ENCODE measurements at places on chromosomes 6 and 20.

DNA sequence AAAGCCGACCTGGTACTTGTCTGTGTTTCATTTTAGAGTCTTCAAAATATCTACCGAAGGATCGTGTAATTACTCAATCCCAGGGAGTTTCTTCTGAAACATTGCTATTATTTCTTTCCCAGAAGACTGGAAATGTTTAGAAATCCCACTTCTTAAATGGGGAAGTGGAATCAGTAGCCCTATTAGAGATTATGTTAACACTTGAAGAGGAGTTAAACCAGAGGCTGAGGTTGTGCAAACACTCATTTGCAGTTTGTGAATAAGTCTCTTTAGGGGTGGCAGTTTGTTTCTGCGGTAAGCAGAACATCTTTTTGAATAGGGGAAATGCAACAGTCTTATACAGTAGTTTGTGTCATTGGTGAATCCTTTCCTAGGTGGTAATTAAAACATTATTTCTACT, 21.3 kb downstream of the DSP start:
- DNase-seq, result peak; percentile 17

- no peak for DNase-seq
Observed at GRCh38 chr6:70599187-70599586, 32.5 kb downstream of the SDHAF4 start.

DNA sequence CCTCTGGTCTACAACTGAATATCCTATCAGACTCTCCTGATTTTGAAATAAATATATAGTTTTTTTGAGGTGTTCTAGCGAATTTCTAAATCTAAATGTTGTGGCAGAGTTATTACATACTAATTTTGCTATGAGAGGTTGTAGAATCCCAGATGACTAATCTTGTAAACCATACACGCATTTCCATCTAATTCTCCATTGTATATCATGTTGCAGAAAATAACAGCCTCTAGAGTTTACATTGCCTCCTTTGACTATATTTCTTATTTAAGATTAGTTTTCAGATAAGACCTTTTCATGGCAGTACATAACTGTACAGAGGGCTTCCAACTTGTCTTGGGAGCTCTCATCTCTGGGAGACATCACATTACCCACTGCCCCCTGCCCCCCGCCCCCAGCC, 22.9 kb downstream of the PTPN1 start:
- DNase-seq, result no peak

- no peak for DNase-seq
Observed at GRCh38 chr6:139327038-139327437, 35.2 kb upstream of the TXLNB start.

DNA sequence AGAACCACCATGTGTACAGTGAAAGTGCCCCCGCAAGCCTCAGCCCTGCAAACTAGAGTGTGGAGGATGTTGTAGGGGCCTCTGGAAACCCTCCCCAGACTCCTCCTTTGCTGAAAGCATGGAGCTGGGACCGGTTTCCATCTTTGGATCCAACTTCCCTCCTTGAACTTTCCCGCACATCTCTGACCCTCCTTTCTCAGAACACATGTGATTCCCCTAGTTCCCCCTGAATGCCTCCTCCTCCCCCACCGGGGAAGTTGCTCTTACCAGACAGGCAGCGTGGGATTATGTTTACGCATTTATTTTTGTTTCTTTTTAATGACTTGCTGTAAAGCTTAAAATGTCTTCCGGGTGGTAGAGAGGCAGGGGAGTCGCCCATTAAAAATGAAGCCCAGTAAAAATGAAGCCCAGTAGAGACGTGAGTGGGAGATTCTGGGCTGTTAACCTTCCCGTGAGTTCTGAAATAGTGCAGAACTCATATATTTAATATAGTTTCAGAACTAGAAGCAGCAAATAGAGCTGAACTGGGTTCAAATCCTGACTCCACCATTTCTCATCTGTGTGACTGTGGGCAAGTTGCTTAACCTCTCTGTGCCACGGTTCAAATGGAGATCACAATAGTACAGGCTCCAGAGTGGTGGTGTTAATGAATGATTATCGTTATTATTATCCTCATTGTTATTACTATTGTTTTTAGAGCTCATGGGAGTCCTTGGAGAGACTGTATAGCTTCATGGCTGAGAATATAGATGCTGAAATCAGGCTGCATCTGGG, 8.0 kb upstream of the PTPN1 start:
- no peak for DNase-seq

GRCh38 chr6:170316071-170316470, 9.5 kb downstream of the FAM120B start:
- no peak for DNase-seq

DNA sequence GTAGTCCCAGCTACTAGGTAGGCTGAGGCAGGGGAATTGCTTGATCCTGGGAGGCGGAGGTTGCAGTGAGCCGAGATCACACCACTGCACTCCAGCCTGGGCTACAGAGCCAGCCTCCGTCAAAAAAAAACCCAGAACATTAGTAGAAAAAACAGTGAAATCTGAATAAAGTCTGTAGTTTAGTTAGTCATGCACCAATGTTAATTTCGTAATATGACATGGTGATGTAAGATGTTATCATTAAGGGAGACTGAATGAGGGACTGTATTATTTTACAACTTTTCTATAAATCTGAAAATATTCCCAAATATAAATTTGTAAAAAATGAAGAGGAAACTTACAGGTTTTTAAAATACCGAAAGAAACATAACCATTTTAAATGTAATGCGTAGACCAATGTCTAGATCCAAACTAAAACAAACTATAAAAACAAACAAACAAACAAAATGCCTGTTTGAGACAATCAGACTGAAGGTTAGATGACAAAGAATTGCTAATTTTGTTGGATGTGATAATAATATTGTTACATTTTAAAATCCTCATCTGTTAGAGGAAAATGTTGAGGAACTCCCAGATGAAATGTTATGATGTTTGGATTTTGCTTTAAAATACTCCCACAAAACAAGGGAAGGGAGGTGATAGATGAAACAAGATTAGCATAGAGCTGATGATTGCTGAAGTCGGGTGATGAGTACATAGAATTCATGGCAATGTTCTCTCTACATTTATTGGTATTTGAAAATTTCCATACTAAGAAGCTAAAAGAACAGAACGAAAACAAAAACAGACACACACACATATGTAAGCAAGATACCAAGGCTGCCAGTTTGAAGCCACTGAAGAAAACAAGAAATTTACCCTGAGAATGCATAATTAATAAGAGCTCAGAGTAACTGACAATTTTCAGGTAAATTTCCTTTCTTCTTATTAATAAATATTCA, 1.8 kb downstream of the GSTA4 start:
- no peak for DNase-seq

DNA sequence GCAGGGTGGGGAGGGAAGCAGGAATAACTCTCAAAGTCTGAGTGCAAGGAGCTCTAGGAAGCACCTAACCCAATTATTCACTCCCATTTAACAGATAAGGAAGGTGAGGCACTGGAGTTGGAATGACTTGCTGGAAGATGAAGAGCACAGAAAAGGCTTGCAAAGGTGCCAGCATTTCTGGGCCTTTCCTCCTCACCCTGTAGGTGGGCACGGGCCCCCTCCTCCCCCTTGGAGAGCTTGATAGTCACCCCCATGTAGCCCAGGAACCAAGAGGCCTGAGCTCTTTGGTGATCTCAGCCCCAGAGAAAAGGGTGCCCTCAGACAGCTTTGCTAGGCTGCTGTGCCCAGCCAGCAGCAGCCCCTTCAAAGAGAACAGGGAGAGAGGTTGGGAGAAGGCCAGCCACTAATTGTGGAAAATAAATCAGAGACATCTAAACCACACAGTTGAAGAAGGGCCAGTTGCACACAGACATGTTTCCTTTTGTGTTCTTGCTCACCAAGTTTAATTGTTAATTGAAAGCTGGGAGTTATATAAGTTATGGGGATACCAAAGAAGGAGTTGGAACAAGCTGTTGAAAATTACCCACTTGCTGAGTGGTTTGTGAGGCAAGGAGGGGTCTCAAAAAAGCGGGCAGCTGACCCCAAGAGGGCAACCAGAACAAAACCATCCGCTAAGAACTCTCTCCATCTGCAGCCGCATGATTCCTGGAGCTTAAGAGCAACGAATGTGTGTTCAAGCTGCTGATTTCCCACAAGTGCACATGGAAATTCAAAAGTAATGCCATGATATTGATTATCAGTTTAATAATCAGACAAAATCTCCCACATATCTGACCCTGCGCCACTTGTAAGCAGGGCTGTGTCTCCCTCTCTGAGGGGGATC, 77.0 kb downstream of the MRPL14 start:
- DNase-seq, result no peak

DNA sequence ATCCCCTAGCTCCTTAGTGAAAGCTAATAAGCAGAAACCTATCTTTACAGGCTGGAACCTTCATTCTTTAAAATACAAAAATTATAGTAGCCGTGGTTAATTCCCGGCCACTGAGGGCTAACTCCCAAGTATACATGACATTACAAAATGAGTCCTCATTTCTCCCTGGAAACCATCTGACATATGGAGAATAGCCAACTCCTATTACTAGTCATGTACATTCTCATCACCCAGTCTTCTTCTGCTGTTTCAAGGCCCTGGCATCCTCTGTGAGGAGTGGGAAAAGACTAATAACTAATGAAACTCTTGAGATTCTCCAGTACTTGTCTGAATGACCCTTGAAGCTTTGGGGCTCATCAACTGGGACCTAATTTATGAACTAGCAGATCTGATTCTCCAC, 30.2 kb downstream of the CSNK2A1 start:
- no peak for DNase-seq

- DNase-seq, result no peak
Observed at GRCh38 chr6:17877895-17878440, 109.5 kb downstream of the KIF13A start.

GRCh38 chr6:30037182-30037788, 23.8 kb upstream of the POLR1H start:
- DNase-seq, result no peak

DNA sequence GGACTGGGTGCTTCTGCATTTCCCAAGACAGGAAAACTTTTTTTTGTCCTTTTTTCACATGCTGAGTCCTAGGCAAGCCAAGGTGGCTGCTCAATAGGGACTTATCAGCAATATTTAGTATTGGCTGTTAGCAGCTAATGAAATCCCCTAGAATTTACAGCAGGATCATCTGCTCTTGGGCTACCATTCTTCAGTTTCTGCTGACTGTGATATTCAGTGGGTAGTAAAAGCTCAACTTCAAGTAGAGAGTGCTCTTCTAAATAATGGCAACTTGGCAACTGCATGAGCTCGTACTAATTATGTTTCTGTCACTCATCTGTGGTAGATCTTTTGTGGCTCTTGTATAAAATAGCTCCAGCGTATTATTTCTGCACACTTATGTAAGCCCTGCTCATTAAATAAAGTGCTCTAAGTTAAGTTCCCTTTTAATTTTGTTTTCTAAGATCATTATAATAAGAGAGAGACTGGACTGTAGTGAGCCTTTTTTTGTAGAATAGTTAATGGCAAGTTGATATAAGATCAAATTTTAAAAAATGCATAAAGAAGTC, 110.3 kb downstream of the SLC35F1 start:
- DNase-seq, result no peak

DNA sequence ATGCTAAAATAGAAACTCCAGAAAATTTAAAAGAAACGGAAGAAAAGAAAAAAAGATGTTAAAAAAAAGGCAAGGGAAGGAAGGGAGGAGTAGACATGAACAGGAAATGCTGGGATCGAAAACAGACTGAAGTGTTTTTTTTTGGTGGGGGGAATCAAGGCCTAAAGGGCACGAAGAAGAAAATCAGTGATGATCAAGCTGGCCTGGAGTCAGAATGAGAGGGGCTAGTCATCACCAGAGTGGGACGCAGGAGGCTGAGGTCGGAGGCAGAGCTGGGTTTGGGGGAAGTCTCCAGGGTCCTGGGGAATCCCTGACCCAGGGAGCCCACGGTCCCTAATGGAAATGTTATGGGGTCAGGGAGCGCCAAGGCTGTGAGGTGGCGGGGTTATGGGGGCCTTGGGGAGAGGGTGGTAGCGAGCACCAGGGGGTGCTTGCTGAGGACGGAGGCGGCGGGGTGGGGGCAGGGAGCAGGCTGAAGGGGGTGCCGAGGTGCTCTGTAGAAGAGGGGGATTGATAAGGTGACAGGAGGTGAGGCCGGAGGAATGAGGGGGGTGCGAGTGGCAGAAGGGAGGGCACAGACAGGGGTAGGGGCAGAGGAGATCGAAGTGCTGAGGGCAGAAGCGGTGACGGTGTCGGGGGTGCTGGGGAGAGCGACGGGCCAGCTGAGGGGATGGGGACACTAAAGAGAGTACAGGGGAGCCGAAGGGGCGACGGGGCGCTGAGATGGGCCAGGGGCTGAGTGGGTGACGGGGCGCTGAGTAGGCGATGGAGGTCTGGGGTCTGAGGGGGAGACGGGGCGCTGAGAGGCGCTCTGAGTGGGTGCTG, 684 bp downstream of the ZNFX1 start:
- DNase-seq, result peak; percentile 17

DNA sequence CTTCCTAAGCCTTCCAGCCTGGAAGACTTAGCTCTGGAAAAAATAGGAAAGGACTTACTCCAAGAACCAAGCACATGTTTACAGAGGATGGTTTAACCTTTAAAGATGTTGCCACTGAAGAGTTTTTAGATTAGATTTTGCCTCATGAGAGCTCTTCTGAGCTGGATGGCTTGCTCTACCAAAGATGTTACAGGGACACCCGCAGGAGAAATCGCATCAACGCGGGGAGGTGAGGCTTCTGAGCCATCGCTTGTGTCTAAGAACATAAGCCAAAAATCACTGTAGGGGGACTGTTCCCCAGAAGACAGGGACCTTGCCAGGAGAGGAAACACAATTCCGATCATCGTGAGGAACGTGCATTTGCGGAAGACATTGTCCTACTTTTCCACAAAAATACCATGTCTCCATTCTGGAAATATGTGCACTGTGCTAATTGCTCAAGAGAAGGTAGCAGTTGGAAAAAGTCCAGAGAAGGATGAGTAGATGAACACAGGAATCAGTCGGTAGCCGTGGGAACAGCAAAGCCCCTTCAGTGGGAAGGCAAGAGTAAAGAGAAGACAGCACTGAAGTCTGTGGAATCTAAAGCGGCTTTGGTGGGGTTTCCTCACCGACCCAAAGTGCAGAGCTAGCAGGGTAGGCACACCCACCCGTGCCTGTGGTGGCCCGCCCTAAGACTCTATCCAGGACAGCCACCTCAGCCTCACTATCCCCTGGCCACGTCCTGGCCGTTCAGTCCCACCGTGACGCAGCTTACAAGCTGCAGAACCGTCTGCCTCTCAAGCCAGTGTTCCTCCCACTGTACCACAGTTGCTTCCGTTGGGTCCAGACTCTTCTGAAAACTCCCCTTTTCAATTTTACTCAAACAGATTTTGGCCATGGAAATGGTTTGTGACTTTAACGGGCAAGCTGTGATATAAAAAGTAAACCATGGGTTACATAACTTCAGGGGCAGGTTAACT, 334.8 kb downstream of the NRN1 start:
- DNase-seq, result no peak

- no peak for DNase-seq
Observed at GRCh38 chr6:1870932-1871331, 261.2 kb downstream of the FOXC1 start.

Measured in HL-60 (cell line).